Dermis blood vessel endothelial cell (primary cell): ENCODE measurements at places on chromosomes 1 and 21.

DNA sequence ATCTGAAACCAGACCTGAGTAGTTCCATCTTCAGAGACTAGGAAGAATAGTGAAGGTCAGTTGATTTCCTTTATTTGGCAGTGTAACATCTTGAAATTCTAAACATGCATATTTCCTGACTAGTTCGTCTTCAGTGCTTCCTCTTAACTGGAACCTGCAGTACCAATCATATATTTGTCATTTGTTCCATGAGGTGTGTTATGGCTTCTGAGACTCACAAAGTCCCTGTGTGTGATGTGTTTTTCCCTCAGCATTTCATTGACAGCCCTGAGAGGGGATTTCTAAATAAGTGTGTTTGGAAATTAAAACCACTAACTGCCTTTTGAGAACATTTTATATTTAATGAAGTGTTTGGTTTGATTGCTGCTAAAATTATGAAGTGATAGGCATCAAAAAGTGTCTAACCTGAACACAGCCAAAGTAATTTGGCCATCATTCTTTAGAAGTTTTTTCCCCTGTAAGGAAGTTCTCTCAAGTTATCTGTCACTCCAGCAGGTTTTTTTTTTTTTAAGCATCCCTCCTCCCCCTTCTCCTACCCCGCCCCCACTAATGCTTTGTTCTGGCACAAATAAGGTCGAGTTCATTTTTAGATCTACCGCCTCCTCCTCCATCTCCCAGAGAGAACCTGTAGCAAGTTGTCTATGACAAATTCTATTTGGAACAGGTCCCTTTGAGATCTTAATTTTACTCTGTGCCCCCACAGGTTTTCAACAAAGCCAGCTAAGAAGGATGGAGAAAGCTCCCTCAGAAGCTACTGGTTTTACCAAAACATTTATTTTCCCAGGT is 61.4 kb downstream of the TMEM200B start:
- peak; percentile 1 for DNase-seq

DNA sequence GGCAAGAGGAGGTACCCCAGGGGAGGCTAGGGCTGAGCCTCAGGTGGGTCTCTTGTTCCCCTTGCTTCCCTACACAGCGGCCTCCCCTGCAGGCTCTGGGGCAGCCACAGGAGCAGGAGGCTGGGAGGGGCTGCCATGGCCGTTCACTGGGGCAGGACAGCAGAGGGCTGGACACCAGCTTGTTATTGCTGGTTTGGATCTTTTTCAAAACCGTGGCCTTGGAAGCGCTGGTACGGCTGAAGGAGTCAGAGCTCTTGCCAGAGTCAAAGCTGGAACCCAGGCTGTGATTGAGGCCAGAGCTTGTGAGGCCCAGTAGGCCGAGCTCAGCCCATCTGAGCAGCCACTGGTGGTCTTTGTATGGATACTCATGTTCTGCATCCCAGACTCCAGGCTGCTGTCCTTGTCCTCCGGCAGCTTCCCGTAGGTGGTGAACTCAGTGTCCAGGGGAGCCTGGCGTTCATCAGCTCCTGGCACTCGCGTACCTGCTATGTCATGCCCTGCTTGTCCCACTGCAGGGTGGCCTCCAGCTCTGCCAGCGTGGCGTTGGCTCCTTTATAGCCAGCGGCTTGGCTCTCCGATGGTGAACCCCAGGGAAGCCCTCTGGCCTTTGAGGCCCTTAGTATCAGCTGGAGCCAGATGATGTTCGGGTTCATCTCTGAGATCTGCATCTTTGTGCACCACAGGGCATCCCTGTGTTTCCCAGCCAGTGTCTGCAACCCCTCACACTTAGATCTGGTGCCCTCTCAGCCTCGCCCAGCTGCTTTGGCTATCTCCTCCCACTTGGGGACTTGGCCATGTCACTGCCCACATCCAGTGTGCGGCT is 40.3 kb upstream of the THEM4 start:
- DNase-seq, result no peak

- DNase-seq, result no peak
These were observed 4.4 kb upstream of the PRRX1 start for GRCh38 chr1:170659399-170660035.

GRCh38 chr1:59601811-59602210 is 212.9 kb upstream of the HOOK1 start:
- DNase-seq, result no peak

- DNase-seq, result no peak
These were observed 411.7 kb downstream of the PTPRU start for GRCh38 chr1:29648026-29648425.

DNA sequence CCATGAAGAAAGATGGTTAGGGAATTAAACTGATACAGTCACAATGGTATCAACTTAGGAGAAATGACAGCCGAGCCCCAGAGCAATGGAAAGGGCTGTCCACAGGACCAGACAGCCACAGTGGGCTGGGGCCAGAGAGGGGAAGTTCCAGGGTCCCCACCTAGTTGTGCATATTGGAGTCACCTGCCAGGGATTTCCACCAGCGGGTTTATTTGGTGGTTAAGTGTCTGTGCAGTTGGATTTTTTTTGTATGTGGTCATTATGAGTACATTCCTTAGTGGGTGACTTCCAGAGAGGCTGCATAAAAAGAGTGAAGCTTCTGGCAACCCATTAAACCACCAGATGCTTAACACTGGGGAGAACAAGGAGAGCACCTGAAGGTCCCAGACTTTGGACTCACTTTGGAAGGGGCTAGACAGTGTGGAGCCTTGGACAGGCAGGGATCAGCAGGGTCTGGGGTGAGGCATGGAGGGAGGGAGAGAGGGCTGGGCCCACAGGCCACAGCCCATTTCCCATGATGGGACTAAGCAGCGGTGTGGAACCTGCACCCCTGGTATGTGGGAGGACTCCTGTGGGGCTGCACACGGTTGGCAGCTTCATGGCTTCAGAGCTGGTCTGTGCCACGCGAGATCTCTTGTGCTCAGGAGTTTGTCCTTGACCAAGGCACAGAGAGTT is 7.8 kb upstream of the PTTG1IP start:
- DNase-seq, result peak; percentile 37

DNA sequence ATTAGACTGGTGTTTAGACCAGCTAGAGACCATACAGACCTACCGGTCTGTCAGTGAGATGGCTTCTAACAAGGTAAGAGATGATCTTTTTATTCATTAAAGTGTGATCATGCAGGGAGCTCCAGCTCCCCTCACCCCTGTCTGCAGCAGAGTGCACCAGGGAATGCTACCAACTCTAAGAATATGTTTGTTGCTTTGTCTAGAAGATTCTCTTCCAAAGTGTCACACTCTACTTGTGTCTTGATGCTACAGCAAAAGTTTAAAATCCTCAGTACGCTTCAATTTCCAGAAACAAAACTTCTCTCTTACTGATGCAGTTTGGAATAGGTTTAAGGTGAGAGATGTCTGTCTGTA is 201.4 kb upstream of the SGIP1 start:
- DNase-seq, result no peak

- DNase-seq, result no peak
These were observed 25.2 kb downstream of the CLDN14 start for GRCh38 chr21:36454706-36455105.

GRCh38 chr21:34910396-34910795 is 138.7 kb downstream of the RUNX1 start:
- no peak for DNase-seq

GRCh38 chr21:34687745-34688144 is 19.0 kb downstream of the CLIC6 start:
- no peak for DNase-seq

- DNase-seq, result no peak
These were observed 27.9 kb downstream of the MATN1 start for GRCh38 chr1:30695439-30695841.

GRCh38 chr1:57839067-57839466 is 415.2 kb upstream of the DAB1 start:
- no peak for DNase-seq
